ENCODE measurements at places on chromosomes 3 and 15. TPM values are rescaled to one million over a fixed set of nuclear protein-coding genes. Genes with fewer than 3 reads are reported as not detected.

The DNAH12 gene
- under 0.01 TPM for total RNA-seq

The LYZL4 gene
- total RNA-seq, result not detected

The ACTRT3 gene
- total RNA-seq, result 1.0 TPM

The DLL4 gene
- total RNA-seq, result 99.3 TPM

The PLA2G4F gene
- total RNA-seq, result not detected

The GP9 gene
- total RNA-seq, result 0.11 TPM

The PIK3CB gene
- 15.9 TPM for total RNA-seq

The ZNF80 gene
- not detected for total RNA-seq

The PPM1L gene
- 0.98 TPM for total RNA-seq

The SLC51A gene
- not detected for total RNA-seq

The FOXB1 gene
- not detected for total RNA-seq

The STRC gene
- total RNA-seq, result not detected

The IL17RD gene
- 1.0 TPM for total RNA-seq

The BNC1 gene
- total RNA-seq, result 2.8 TPM

The SPINK8 gene
- total RNA-seq, result not detected

The CCDC33 gene
- total RNA-seq, result not detected

The FNDC3B gene
- 79.0 TPM for total RNA-seq

The CCDC39 gene
- total RNA-seq, result not detected
